GM06990 (cell line): ENCODE measurements at places on chromosomes 1 and 21.

GRCh38 chr1:233885196-233885920 lies 19.1 kb upstream of the SLC35F3 start:
- no peak for DNase-seq

- no peak for DNase-seq
Observed at GRCh38 chr1:111734426-111734825, 4.8 kb downstream of the INKA2 start.

- DNase-seq: no peak
Observed at GRCh38 chr1:53087332-53088285, 25.6 kb downstream of the PODN start.

DNA sequence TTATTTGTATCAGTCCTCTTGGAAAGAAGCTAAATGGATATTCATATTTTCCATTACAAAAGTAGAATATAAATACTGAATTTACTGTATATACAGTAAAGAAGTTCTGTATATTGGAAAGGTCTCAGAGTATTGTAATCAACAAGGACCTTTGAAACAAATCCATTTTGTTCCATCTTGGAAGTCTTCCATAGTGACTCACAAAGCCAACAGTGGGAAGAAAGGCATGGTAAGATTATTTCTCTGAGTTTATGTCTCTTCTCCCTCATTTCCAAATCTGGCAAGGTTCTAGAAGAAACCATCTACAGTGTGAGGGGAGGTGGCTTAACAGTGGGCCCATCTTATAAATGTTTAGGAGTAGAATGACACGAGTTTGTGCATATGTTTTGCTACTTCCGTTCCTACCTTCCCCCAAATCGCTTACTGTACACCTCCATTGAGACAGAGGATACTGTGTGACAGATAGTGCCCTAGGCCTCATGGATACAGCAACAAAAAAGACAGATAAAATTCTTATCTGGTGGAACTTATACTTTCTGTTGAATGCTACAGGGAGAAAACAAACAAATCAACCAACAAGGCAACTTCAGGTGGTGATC lies 22.1 kb upstream of the SSX2IP start:
- no peak for DNase-seq

GRCh38 chr1:158371188-158371953 lies 17.7 kb downstream of the CD1E start:
- DNase-seq: peak; percentile 46

DNA sequence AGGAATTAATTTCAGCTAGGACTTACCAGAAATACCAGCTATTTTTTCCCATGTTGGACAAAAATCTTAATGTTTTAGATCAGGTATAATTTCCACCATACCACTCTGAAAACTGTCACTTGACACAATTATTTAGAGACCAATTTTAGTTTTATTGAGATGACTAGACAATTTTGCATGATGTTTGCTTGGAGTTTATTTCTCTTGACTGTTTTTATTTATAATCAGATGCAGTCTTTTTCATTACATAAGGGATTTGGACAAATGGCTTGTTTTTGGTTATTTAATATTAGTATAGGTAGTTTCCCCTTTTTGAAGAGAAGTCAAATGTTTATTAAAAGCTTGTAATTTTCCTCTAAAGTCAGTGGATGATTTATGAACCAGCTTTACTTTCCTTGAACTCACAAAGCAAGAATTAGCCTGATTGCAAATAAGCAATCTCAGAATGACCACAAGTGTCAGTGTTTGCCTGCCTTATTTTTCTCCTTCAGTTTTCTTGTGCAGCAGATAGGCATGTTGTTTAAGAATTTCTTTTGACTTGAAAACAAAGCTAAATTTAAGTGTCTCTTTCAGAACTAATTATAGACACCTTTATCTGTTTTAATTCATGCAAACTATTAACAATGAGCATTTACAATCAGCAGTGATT lies 3.8 kb upstream of the B3GALT2 start:
- DNase-seq: no peak
